CD4-positive, alpha-beta T cell treated with Interleukin-21 for 1 hour (primary cell): ENCODE measurements at places on chromosomes 11 and 22.

DNA sequence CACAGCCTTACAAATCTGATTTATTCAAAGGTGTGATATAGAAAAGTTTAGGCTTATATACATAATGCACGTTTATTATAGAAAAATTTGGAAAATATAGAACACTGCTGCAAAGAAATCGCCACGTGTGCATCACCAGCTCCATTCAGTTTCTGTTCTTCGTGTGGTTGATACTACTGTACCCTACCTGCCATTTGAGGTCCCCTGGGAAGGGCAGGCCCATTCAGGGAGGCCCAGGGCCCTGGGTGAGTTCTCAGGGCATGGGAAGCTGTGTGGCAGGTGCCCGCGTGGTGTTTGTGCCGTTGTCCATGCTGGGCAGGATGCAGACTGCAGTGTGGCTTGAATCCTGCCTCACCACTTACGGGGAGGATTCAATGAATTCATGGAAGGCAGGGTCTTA is 60.8 kb downstream of the TBC1D22A start:
- DNase-seq = no peak

- no peak for DNase-seq
Observed at GRCh38 chr11:116607027-116607426, 165.8 kb downstream of the BUD13 start.

- DNase-seq = no peak
Observed at GRCh38 chr22:48825802-48826520, 1001.7 kb downstream of the BRD1 start.

DNA sequence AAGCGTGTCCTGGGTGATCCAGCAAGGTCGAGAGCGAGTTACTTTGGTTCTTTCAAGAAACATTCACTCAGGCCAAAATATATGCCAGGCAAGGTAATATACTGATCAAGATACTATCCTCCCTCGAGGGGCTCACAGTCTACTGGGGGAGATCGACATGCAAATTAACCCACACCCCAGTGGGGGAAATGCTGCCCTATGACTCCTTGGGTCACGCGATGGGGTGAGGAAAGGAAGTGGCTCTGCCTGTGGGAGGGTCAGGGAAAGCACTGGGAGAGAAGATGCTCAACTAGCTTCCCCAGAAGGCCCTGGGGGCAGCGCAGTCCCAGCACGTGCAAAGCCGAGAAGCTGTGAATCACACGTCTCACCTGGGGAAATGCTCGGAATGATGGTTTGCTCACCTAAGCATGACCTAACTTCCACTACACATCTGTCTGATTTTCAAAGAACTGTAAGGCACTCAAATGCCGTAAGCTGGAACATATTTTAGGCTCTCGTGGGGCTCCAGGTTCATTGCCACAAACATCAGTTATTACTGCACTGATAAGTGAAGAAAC is 130.7 kb downstream of the RCN1 start:
- no peak for DNase-seq

GRCh38 chr11:74069146-74070046 is 60.5 kb upstream of the UCP3 start:
- no peak for DNase-seq

DNA sequence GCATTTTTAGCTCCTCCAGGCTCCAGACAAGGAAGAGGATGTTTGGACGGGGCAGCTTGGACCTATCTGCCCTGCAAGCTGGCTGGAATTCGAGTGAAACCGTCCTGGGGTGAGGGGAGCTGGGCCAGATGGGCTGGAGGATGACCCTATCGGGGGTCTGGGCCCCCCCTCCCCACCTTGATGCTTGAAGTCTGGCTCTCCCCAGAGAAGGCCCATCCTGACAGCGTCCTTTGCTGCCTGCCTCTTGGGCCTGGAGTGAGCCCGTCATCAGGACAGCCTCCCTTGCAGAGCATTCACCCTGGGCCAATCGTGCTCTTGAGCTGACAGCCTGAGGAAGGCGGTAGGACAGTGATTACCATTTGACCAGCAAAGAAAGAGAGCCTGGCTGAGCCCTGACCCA is 5.3 kb upstream of the PDGFB start:
- DNase-seq = no peak

- DNase-seq = no peak
Observed at GRCh38 chr22:27065279-27065678, 407.9 kb downstream of the MIAT start.

DNA sequence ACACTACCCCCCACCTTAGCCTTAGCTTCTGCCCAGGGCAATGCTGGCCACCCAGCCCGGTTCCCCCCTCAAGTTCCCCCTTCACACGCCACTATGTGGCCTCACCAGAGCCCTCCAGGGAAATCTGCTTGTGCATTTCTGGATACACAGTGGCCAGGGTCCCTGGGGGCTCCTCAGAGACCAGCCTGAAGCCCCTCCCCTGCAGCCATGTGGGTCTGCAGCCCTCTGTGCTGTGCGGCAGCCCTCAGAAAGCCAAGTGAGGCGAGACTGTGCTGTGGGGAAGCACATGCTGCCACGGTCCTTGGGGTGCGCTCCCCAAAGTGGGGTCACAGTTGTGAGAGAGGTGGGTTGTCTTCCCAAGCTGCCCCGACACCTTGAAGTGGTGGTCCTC is 2.1 kb upstream of the PLXNB2 start:
- no peak for DNase-seq

DNA sequence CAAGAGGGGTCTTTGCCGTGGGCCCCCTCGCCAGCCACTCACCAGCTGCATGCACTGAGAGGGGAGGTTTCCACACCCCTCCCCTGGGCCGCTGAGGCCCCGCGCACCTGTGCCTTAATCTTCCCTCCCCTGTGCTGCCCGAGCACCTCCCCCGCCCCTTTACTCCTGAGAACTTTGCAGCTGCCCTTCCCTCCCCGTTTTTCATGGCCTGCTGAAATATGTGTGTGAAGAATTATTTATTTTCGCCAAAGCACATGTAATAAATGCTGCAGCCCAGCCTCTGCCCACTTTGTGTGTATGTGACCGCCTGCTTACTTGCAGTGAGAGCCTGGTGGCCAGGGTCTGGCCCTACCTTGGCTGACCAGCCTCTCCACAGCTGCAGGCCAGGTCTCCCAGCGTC is 2.8 kb upstream of the CRACR2B start:
- DNase-seq = no peak

DNA sequence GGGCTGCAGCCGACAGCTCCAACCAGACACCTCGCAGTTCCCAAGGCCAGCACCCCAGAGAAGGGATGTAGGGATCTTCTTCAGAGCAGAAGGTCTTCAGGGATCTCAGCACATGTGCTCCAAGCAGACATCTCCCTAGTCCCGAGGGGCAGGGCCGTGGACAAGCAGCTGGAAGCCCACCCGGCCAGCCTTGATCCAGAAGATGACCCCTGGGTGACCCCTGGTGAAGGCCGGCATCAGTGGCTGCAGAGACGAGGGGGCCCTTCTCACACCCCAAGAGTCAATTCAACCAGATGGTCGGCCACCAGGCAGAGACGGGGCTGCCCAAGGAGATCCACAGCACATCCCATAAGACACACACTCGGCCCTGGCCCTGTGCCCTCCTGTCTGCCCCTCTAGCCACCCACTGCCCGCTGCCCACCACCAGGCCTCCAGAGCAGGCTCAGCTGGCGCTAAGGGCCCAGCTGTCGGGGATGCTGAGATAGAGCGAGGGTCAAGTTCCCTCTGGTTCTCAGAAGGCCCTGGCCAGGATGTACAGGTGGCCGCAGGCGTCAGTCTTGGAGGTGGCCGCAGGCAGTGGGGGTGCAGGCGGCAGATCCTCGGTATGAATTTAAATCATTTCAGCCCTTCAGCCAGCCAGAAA is 168.3 kb downstream of the BRD1 start:
- DNase-seq = no peak

GRCh38 chr22:40345815-40346184 is 500 bp upstream of the ADSL start:
- DNase-seq = peak; percentile 58

DNA sequence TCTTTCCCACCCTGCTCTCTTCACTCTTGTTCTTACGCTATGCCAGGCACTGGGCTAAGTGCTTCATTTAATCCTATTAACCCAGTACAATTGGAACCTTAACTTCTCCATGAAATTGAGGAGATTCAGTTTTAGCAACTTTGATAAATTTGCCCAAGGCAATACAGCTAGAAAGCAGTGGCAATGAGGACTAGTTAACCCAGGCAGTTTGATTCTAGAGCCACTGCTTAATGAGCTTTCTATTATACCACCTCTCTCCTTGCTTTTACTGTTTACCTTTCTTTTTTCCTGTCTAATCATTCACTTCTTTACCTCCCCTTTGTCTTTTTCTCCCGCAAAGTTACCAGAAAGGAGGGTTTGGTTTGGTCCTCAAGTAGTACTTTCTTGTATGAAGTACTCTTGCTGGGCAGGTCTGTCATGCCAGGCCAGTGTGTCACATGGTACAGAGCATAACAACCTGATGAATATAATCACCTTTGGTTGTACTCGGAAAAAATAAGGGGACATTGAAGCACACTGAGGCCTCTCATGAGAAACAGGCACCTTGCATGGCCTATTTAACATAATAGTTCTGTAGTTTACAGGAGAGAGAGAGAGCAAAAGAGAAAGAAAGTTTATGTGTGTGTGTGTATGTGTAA is 70.6 kb downstream of the PDHX start:
- no peak for DNase-seq

DNA sequence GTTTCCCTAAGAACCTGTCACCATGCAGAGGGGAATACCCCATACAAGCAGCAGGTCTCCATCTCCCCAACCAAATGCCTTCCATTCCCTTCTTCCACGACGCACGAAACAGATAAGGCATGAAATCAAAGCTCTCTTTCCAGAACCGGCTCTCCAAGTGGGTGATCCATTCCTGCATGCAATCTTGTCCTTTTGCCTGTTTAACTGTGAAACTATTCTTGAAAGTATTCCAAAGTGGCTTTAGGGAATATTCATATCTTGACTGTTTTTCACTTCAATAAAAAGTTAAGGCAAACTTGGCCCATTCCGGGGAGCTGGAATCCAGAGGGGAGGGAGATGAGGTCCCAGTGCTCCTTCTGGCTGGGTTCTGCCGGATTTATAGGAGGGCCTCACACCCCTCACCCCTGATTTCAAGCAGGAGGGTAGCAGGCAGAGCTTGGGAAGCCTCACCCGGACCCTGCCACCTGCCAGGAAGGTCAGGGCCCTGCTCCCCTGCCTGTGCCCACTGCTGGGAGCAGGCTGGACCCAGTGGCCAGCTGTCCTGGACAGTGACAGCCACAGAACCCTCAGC is 60.9 kb downstream of the SCGB1A1 start:
- DNase-seq = no peak

DNA sequence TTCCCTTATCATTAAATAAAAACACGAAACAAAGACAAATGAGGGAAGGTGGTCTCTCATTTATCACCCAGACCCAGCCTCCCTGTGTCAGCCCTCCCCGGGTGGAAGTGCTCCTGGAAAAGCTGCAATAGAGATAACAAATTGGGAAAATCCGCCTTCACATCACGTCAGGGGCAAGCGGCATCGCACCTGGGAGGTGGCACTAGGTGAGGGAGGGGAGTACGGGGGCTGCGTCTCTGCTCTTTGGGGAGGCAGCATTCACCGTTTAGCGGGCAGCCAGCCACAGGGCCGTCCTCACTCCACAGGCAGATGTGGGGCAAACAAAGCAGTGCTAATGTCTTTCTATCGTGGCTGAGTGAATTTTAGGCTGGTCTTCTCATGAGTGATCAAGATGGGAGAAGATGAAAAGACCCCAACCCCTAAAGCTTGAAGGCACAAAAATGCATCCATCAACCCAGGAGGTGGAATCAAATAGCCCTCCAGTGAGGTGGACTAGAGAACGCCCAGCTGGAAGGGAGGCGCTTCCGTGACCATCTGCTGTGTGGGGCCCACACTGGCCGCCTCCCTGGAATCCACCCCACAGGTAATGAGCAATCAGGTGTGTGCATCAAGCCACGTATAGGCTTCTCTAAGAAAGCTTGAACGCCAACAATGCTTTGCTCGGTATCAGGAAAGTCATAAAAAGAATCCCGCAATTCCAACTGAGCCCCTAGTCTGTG is 629.5 kb downstream of the BRD1 start:
- no peak for DNase-seq

- DNase-seq = no peak
Observed at GRCh38 chr22:22042009-22042408, 59.4 kb upstream of the TOP3B start.
